HFF-Myc (cell line): ENCODE measurements at places on chromosomes 11 and 22.

DNA sequence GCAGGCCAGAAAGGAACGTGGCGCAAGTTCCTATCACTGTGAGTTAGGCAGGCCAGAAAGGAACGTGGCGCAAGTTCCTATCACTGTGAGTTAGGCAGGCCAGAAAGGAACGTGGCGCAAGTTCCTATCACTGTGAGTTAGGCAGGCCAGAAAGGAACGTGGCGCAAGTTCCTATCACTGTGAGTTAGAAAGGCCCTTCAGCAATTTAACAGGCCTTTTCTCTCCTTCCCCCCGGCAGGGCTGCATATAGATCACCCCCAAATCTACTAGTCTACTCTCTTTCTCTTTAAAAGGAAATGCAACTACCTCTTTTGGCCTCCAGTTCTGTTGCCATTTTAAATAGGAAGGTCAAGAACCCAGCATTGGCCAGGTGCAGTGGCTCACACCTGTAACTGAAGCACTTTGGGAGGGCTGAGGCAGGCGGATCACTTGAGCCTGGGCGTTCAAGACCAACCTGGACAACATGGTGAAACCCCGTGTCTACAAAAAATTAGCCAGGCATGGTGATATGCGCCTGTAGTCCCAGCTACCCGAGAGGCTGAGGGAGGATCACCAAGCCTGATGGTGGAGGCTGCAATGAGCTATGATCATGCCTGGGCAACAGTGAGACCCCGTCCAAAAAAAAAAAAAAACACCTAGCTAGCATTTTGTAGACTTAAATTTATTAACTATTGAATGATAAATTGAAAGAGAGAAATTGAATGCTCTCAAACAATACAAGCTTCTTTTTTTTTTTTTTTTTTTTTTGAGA lies 14.9 kb downstream of the FAM118B start:
- no peak for DNase-seq

DNA sequence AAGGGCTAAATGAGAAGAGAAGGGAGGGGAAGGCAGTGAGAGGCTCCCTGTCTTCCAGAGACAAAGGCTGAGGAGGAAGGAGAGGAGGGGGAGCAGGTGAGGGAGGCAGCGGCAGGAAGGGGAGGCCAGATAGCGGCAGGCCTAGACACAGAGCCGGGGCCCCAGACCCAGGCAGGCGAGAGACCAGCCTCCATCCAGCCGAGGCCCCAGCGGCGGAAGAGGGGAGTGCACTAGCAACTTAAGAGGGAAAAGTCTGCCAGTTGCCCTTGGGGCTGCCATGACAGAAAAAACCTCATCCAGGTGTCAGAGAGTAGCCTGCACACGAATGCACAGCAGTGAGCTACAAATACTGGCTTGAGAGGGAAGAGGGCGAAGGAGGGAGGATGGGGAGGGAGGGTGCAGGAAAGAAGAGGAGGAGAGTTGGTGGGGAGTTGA lies 46.7 kb downstream of the IGLL1 start:
- DNase-seq: no peak

DNA sequence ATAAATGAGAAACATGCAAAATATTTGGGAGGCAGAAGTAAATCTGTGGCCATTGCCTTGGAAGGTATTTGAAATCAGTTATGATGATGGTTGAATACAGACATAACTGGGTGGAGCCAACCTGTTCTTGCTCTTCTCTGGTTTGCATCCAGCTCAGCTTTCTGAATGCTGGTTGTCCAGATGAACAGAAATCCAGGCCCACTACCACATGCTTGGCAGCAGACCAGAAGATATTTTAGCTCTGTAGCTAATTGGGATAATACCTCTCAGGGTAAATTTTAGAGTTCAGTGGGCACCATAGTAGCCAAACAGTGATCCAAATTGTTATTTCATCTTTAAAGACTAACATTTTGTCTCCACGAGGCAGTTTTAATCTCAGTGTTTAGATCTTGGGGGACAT lies 308.3 kb downstream of the RAB38 start:
- DNase-seq: no peak

- DNase-seq: no peak
Measured at GRCh38 chr22:36052505-36052941, 23.9 kb upstream of the RBFOX2 start.

DNA sequence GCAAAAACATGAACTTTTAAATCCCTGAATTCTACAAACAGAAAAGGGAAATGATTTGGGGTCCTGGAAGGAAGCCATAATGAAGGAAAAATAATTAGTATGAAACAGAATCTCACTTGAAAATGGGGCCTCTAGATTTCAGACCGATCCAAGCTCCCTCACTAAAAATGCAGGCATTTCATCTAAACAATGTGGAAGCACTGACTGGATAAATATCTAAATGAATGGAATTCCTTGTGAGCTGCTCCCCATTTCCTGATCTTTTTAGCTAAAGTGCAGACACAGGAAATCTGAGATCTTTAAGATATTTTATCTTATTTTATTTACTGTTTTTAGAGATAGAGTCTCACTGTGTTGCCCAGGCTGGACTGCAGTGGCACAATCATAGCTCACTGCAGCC lies 1255.8 kb downstream of the LRRC4C start:
- DNase-seq: no peak

- DNase-seq: no peak
Measured at GRCh38 chr11:119449498-119449897, 26.5 kb upstream of the THY1 start.
